ENCODE measurements at places on chromosomes 1 and 21. TPM values are rescaled to one million over a fixed set of nuclear protein-coding genes. Genes with fewer than 3 reads are reported as not detected.

PYGO2 gene
- total RNA-seq, result 20.4 TPM

RIMS3 gene
- total RNA-seq, result 0.16 TPM

KRTAP13-2 gene
- total RNA-seq, result not detected

CITED4 gene
- total RNA-seq, result 8.4 TPM

S100A1 gene
- total RNA-seq, result not detected

TTC13 gene
- 7.8 TPM for total RNA-seq

AGBL4 gene
- total RNA-seq, result not detected

NAXE gene
- total RNA-seq, result 70.1 TPM

PCBP3 gene
- total RNA-seq, result 16.0 TPM

MTMR11 gene
- total RNA-seq, result 9.5 TPM

IGSF3 gene
- total RNA-seq, result 0.32 TPM

PTPN22 gene
- 0.16 TPM for total RNA-seq

TTC22 gene
- not detected for total RNA-seq

NR5A2 gene
- total RNA-seq, result 4.7 TPM

VHLL gene
- 5.3 TPM for total RNA-seq

RHBDL2 gene
- 0.26 TPM for total RNA-seq

REN gene
- total RNA-seq, result not detected

LCE6A gene
- total RNA-seq, result not detected

CAPN2 gene
- 187 TPM for total RNA-seq

ADAMTS4 gene
- 11.0 TPM for total RNA-seq

BARHL2 gene
- total RNA-seq, result not detected

PTGS2 gene
- 4.8 TPM for total RNA-seq

SLC22A15 gene
- 0.32 TPM for total RNA-seq

PGBD5 gene
- total RNA-seq, result 1.3 TPM

SLFNL1 gene
- total RNA-seq, result 1.4 TPM

HHIPL2 gene
- total RNA-seq, result not detected

CYP4Z1 gene
- total RNA-seq, result not detected

TMEM81 gene
- 1.3 TPM for total RNA-seq

GPA33 gene
- not detected for total RNA-seq

CDC14A gene
- total RNA-seq, result 1.9 TPM

HEYL gene
- 0.48 TPM for total RNA-seq

Data from epithelial cell of alveolus of lung (primary cell).